ENCODE measurements at places on chromosomes 11 and 22. TPM values are rescaled to one million over a fixed set of nuclear protein-coding genes. Genes with fewer than 3 reads are reported as not detected.
A peak's percentile ranks its signal among the peaks of the same experiment; 100 is the strongest.

- H3K27ac ChIP-seq: no peak overlapping the region
- H3K36me3 ChIP-seq: no peaks in the 10 kb centered on the region
- no peaks in the 10 kb centered on the region for H3K4me1 ChIP-seq
- no peak overlapping the region for H3K4me3 ChIP-seq
- H3K27me3 ChIP-seq: no peaks in the 10 kb centered on the region
Observed at GRCh38 chr11:98630736-98631135, 390.0 kb upstream of the CNTN5 start.

DNA sequence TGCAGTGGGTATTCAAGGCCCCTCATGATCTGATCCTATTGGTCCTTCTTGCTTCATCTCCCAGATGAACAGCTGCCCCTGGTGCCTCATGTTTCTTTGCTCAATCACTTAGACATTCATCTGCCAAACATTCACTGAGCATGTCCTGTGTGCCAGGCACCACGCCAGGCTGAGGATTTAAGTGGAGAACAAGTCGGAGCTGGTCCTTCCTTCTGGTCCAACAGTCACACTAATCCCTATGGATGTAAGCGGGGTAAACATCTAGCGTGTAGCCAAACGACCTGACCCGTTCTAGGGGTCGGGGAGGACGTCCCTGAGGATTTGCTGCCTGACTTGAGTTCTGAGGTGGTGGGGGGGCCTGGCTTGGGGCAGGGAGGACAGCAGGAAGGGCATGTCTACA lies 21.9 kb downstream of the ZMAT5 start:
- H3K27ac ChIP-seq: no peak overlapping the region
- H3K27me3 ChIP-seq: no peaks in the 10 kb centered on the region
- no peak overlapping the region for H3K4me3 ChIP-seq
- DNase-seq: no peak
- peaks cover 49% of the 10 kb centered on the region for H3K36me3 ChIP-seq

- no peak for DNase-seq
- H3K36me3 ChIP-seq: peaks cover 37% of the 10 kb centered on the region
- H3K27ac ChIP-seq: no peak within 1 kb of the TSS
- H3K4me3 ChIP-seq: peak within 1 kb of the TSS; percentile 20
Observed at GRCh38 chr22:30574095-30574981, at the start of gene GAL3ST1. TSS of gene GAL3ST1 (minus strand) at chr22:30574665. CDS start at chr22:30557392, 17,273 bp downstream.

DNA sequence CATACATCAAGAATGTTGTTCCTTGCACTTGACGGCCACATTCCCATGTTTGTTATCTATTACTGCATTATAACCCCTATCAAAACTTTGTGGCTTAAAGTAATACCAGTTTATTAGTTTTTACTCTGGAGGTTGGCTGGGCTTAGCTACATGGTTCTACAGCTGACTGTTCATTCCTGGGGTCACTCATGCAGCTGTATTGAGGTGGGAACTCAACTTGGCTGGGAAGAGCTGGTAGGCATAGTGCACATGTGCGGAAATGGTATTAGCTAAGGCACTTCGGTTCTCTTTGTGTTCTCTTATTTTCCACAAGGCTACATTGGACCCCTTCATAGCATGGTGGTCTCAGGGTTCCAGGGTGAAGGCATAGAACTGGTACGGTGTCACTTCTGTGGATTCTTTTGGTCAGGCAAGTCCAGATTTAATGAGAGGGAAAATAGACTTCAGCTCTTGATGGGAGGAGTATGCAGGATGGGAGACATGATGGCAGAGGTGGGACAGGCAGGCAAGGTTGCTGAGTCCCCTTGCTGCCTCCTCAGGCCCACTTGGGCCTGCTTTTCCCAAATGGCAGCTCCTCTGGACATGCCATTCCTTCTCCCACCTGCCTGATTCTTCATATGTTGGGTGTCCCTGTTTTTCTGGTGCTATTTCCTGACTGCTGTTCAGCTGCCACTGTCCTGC lies 16.1 kb downstream of the YDJC start:
- peaks cover 3% of the 10 kb centered on the region for H3K4me1 ChIP-seq
- H3K27ac ChIP-seq: no peak overlapping the region
- H3K36me3 ChIP-seq: peaks cover 42% of the 10 kb centered on the region
- no peak for DNase-seq

- H3K27ac ChIP-seq: no peak overlapping the region
- H3K36me3 ChIP-seq: no peaks in the 10 kb centered on the region
- peaks cover 30% of the 10 kb centered on the region for H3K4me1 ChIP-seq
- no peak overlapping the region for H3K4me3 ChIP-seq
- DNase-seq: no peak
- H3K27me3 ChIP-seq: no peaks in the 10 kb centered on the region
Observed at GRCh38 chr22:25023879-25024278, 71.4 kb downstream of the KIAA1671 start.

- no peaks in the 10 kb centered on the region for H3K36me3 ChIP-seq
- H3K27me3 ChIP-seq: no peaks in the 10 kb centered on the region
- no peak for DNase-seq
- no peak overlapping the region for H3K4me3 ChIP-seq
- no peaks in the 10 kb centered on the region for H3K4me1 ChIP-seq
Observed at GRCh38 chr11:42972741-42973140, 339.1 kb upstream of the API5 start.

DNA sequence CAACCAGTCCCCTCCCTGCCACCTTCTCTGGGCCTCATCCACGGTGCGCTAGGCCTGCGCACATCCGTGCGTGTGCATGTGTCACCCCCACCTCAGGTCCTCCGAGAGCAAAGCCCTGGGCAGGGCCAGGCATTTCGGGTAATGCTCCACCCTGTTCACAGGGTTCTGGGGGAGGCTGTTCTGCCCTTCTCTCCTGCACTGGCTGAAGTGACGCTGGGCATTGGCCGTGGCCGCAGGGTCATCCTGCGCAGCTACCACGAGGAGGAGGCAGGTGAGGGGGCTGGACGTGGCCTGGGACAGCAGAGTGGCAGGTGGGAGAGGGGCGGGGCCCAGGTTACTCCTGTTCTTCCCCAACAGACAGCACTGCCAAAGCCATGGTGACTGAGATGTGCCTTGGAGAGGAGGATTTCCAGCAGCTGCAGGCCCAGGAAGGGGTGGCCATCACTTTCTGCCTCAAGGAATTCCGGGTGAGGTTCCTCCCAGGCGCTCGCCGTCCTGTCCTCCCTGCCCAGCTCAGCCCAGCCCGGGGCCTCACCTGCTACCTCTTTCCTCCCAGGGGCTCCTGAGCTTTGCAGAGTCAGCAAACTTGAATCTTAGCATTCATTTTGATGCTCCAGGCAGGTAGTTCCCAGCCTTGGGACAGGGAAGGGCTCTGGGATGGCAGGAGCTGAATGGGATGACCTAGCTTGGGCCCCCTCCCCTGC lies 3.9 kb downstream of the RAD9A start:
- H3K27me3 ChIP-seq: no peaks in the 10 kb centered on the region
- H3K27ac ChIP-seq: no peak overlapping the region
- no peak overlapping the region for H3K4me3 ChIP-seq
- DNase-seq: no peak

- H3K27me3 ChIP-seq: no peaks in the 10 kb centered on the region
- H3K36me3 ChIP-seq: peaks cover 21% of the 10 kb centered on the region
- H3K27ac ChIP-seq: no peak overlapping the region
- peaks cover 7% of the 10 kb centered on the region for H3K4me1 ChIP-seq
- DNase-seq: no peak
- H3K4me3 ChIP-seq: no peak overlapping the region
Observed at GRCh38 chr22:36277482-36278291, 24.8 kb downstream of the APOL1 start.

Gene OR10A2
- not detected for total RNA-seq

Gene SPTBN2
- 393 TPM for total RNA-seq
